ENCODE measurements at places on chromosomes 5 and 9.

GRCh38 chr5:57779383-57780223, 297.0 kb upstream of the ACTBL2 start:
- peak; percentile 11 for DNase-seq

DNA sequence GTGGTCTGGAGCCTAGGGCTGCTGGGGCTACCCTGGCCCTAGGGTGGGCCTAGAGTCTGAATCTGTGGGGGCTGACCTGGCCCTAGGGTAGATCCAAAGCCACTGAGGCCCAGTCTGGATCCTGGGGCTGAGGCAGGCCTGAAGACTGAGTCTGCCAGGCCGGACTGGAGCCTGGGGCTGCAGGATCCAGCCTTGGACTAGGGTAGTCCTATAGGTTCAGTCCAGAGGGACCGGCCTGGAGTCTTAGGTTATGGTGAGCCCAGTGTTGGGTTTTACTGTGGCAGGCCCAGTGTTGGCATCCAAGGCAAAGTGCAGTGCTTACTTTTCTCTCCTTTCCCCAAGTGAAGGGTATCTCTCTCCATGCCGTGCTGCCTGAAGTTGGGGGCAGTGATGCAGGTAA, 227.9 kb upstream of the TAS2R1 start:
- DNase-seq: no peak

GRCh38 chr9:132243156-132244074, 81.6 kb downstream of the NTNG2 start:
- DNase-seq: no peak

- DNase-seq: peak; percentile 54
These were observed 16.0 kb downstream of the SH3PXD2B start for GRCh38 chr5:172438319-172438668.

DNA sequence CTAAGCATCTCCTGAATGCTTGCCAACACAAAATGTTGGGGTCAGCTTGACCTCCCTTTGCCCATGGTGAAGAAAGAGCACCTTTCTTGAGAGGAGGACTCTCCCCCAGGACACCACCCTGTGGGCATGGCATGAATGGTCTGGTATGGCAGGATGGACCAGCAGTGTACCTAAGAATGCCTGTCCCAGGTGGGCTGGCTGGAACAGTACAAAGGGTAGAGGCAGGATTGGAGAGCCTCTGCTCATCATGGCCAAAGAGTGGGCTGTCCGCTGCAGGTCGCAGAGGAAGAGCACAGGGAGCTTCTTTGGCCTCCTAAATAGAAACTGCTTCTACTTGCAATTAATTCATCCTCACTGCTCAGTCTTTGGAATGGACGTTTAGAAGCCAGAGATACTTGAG, 131.6 kb upstream of the OSMR start:
- no peak for DNase-seq

- DNase-seq: no peak
These were observed 43.4 kb upstream of the CDKN2B start for GRCh38 chr9:22052376-22052945.

- no peak for DNase-seq
These were observed 1.2 kb downstream of the DAPK1 start for GRCh38 chr9:87498811-87499360.

DNA sequence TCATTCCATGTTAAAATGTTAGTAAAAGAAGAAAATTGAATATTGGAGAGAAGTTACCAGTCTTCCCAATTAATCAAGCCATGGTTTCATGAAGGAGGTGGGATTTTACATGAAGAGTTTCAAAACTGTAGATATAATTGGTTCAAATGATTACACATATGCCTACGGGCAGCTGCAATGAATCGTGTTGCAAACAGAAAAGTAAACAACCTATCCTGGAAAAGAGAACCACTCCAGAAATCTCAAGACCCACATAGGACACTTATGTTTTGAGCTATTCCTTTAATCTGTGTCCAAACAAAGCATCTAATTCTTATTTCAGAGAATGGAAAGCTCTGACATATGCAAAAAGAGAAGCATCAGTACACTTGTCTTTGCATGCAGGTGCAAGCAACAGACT, 340.2 kb downstream of the NDUFS4 start:
- DNase-seq: no peak

All from caudate nucleus (tissue), 63 donors.